Osteocyte (in vitro differentiated cells): ENCODE measurements at places on chromosomes 1 and 21. TPM values are rescaled to one million over a fixed set of nuclear protein-coding genes. Genes with fewer than 3 reads are reported as not detected.

GRCh38 chr1:18352636-18353265, 128.0 kb upstream of the KLHDC7A start:
- DNase-seq, result no peak

- no peak for DNase-seq
These were observed 30.6 kb downstream of the OMA1 start for GRCh38 chr1:58515794-58516401.

- no peak for DNase-seq
These were observed 85.5 kb upstream of the ATP1A1 start for GRCh38 chr1:116287341-116288200.

GRCh38 chr1:21630571-21631343, 38.4 kb downstream of the RAP1GAP start:
- no peak for DNase-seq

DNA sequence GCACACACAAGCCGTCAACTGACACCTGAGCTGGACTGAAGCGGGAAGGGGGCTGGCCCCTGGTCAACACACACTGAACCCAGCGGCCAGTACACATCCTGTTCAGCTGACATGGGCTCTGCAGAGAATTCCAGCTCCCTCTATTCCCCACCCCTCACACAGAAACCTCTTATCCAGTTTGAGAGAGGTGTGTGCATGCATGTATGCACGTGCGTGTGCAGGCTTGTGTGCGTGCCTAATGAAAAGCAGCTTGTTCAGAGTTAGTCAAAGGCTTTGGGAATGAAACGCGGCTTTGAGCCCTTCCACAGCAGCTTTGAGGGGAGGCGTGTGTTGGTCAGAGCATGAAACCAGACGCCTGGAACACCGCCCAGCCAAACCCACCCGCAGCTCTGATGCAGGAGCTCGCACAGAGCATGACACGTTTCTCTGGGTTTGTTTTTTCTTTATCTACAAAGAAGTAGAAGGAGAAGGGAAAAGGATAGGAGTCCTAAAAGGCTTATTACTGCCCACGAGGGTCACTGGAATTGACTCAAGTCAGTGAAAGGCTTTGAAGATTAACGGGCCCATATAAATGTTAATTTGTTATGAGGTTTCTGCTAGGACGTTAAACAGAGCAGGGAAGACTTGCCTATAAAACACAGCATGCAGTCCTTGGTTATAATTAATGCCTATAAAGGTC, 184.2 kb downstream of the ETS2 start:
- DNase-seq, result no peak

Gene KIF2C
- 7.5 and 7.7 TPM in 2 replicates for total RNA-seq

DNA sequence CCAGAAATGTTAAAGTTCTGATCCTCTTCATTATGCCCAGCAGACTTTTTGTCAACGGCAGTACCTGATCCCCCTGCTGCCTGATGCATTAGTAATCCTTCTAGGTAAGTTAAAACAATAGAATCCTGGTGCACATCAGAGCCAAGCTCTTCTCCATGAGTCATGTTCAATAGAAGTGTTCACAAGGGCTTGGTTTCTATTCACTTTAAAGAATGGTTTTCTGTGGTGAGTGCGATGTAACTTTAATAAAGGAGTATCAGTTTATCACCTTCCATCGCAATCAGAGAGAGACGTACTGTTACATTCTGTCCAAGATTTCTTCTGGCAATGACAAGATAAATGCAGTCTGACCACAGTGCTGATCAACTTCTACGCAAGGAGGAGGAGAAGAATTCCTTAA, 96.8 kb downstream of the NRIP1 start:
- DNase-seq, result no peak

Gene FMN2
- 8.6 and 9.3 TPM in 2 replicates for total RNA-seq

- no peak for DNase-seq
These were observed 24.1 kb upstream of the THRAP3 start for GRCh38 chr1:36199934-36200741.

Gene UMODL1
- 0.68 TPM in 1 of 2 replicates, not detected in the other for total RNA-seq

DNA sequence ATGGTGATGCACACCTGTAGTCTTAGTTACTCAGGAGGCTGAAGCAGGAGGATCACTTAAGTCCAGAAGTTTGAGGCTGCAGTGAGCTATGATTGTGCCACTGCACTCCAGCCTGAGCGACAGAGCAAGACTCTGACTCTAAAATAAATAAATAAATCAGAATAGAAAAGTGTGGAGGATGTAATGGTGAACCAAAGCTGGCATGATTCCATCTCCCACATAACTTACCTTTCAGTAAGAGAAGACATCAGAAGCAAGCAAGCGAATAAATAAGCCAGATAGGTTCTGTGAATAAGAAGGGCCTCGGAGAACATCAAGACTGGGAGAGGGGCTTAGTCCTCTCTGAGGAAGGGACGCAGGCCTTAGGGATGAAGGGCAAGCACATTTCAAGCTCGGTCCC, 59.5 kb downstream of the TOMM20 start:
- DNase-seq, result no peak

Gene HES4
- total RNA-seq, result 75.0 and 79.2 TPM in 2 replicates

Gene CFAP141
- not detected in 2 replicates for total RNA-seq

Gene IFI6
- 49.5 and 54.1 TPM in 2 replicates for total RNA-seq

Gene FALEC
- total RNA-seq, result not detected in 2 replicates

GRCh38 chr1:59669752-59670312, 144.9 kb upstream of the HOOK1 start:
- DNase-seq, result no peak

DNA sequence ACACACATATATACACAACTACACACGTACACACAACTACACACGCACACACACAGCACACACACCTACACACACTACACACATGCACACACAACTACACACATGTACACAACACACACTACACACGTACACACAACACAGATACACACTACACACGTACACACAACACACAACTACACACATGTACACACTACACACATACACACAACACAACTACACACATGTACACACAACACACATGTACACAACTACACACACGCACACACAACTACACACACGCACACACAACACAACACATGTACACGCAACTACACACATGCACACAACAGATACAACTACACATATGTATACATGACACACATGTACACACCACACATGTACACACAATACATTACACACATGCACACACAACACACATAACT, 318.1 kb downstream of the CAMTA1 start:
- DNase-seq, result no peak

Gene ALPL
- total RNA-seq, result 41.6 and 43.4 TPM in 2 replicates

Gene TIAM1
- 16.7 and 17.7 TPM in 2 replicates for total RNA-seq

GRCh38 chr1:107228704-107229371, 88.0 kb downstream of the NTNG1 start:
- no peak for DNase-seq
